ENCODE measurements at places on chromosomes 2 and 18.

GRCh38 chr2:23554054-23554697 lies 169.2 kb downstream of the KLHL29 start:
- DNase-seq: no peak

DNA sequence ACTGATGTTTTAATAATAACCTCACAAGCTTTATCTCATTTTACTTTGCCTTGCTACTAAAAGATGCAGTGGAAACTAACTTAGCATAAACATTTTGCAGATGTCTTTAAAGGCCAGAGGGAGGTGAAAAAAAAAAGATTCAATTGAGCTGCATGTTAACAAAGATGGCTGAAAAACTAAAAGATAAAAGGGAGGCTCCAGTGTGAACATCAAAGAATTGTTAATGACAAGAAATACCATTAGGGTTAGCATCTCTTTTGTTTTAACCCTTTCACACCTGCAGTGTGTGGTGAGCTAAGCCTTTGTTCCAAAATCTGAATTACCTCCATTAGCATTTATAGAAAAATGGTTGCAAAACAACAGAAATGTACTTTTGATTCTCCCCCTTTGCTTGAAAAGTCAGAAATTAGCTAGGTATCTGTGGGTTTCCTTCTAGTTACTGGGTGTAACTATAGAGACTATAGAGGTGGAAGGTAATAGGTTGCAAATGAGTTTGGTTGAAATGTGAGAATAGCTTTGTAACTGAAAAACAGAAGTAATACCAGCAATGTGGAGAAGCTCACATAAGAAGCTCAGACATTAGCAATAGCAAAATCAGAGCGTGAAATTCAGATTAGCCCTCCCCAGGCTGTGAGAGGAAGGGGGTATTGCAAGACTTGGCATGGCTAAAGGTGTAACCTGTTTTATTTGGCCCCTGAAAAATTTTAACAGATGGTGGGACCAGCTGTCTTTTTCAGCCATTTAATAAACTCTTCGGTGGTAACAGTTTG lies 34.8 kb upstream of the SP5 start:
- no peak for DNase-seq

- DNase-seq: no peak
Observed at GRCh38 chr2:18903750-18904149, 314.4 kb upstream of the NT5C1B start.

- no peak for DNase-seq
Observed at GRCh38 chr2:65390134-65390533, 42.3 kb downstream of the SPRED2 start.

DNA sequence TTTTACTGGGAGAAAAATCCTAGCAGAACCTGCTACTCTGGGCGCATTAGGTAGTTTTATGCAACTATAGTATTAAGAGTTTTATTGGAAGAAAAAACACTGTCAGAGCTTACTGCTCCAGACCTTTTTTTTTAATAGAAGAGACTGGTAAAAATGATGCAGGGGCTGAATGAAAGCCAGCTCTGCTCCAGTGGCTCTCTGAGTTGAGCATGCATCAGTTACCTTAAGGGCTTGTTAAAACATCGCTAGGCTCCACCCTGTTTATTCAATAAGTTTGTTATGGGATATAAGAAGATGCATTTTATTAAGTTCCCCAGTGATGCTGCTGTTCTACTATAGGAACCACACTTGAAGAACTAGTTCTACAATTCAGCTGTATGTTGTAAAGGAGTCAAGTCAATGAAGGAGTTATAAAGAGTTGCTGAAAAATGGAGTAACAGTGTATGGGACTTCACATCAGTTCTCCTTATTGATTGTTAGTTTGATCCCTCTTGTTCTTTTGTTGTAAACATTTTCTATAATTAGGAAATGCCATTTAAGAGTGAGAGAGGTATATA lies 13.2 kb downstream of the SNRPG start:
- no peak for DNase-seq

- no peak for DNase-seq
Observed at GRCh38 chr2:105449076-105449475, 50.2 kb upstream of the FHL2 start.

DNA sequence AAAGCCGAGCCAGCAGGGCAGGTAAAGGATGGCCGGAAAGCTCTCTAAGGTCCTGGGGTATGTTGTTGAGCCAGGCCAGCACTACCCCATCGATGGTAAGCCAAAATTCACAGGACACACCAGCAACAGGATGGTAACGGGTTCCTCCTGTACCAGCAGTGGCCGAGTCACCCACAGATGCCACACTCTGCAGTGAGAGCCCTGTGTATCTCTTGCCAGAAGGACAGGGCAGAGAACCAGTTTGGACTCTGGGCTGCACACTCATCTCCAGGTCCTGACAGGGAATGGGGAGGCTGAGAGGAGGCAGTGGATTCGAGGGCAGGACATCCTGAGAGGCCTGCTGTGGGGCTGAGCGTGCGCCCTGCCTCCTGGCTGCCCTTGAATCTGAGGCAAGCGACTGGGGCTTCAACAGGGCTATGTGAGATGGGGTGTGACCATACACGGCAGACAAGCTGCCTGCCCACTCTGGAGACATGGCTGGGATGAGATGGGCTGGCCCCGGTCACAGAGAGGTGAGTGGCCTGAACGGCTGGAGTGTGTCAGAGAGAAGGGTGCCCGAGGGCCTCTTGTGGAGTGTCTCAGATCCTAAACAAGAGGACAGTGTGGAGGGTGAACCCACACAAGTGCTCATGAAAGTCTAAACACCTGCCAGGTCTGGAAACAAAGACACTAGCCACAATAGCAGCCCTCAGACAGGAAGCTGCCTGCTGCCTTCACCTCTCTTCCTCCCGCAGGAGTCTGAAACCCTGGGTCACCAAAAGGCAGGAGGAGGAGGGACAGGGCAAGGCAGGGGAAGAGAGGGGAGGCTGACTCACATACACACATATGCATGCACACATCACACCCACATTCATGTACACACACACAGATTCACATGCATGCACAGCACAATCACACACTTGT lies 182.3 kb downstream of the LOXHD1 start:
- DNase-seq: no peak

DNA sequence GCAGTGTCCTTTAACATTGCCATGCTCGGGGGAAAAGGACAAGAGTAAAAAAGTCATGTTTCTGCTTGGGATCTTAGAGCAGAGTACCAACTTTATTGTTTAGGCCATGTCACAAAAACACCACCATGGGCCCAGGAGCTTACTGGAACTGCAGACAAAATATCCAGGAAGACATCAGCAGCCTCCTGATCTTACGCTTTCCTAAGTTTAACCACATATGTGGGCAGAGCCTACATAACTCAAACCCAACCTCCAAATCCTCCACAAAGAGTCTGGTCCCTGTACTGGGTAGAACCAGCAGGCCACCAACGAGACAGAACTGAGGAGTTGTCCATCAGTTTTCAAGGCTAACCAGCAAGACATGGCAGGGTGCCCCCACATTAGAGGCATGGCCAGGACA lies 10.3 kb downstream of the GALNT14 start:
- no peak for DNase-seq

GRCh38 chr18:22912835-22913234 lies 20.3 kb upstream of the RBBP8 start:
- DNase-seq: peak; percentile 69

- DNase-seq: no peak
Observed at GRCh38 chr2:219560037-219560892, 11.1 kb downstream of the OBSL1 start.

DNA sequence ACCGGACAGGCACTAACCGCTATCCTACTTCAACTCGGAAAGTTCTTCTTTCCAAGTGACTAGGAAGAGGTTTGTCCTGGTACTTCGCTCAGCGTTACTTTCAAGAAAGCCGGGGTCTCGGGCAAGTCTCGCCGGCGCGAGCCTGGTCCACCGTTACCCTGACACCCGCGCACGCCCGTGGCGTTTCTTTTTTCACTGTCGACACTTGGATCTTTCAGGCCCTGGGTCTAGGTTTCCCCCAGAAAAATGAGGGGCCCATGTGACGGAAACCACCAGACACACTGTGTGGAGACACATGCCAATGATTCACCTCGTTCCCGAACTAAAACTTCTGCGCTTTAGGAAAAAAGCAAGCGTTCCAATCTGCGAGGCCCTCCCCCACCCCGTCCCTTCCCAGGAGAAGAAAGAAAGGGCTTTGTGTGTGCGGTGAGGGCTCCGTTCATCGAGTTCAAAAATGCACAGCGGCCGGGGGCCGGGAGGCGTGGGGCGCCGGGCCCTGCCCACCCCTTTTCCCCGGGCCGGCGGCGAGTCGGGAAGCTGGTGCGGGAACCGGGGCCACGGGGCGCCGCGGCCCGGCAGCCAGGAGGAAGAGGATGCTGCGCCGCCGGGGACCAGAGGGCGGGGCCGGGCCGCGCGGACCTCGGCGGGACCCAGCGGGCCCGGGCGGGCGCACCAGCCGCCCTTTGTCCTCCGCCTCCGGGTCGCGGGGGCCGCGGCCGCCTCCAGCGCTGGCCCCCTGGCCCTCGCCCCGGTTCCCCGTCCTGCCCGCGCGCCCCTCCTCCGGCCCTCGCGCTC lies 2.6 kb downstream of the ZNF521 start:
- peak; percentile 45 for DNase-seq

DNA sequence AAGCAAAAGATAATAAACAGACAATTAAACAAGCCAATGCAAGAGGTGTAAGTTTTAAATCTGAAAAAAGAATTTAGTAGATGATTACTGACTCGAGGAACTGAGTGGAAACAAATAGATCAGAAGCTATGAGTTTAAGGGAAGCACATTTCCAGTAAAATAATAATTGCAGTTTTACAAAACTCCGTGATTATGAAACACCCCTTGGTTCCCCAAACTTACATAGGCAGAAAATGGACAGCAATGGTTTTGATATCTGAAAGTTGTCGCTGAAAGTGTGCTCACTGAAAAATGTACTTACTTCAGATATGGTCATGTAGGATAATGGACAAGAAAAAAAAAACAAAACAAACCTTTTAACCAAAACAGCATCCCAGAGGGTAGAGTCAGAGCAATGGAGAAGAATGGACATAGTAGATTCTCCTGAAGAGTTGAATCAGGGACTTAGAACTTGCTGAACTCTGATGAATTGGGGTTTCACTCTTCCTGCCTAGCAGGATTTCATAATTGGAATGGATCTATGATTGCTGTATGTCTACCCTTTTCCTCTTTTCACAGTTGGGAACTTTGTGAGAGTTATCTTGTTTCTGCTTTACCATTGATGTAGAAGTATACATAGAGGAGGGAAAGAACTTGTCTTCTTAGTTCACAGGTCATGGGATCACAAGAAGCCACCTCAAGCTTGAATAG lies 305.6 kb upstream of the ZEB2 start:
- DNase-seq: no peak

- DNase-seq: peak; percentile 10
Observed at GRCh38 chr2:37421686-37422085, 77.3 kb downstream of the QPCT start.

GRCh38 chr2:176158186-176158591 lies 1.1 kb downstream of the HOXD3 start:
- DNase-seq: no peak

- DNase-seq: no peak
Observed at GRCh38 chr2:67709835-67710234, 312.7 kb downstream of the ETAA1 start.

DNA sequence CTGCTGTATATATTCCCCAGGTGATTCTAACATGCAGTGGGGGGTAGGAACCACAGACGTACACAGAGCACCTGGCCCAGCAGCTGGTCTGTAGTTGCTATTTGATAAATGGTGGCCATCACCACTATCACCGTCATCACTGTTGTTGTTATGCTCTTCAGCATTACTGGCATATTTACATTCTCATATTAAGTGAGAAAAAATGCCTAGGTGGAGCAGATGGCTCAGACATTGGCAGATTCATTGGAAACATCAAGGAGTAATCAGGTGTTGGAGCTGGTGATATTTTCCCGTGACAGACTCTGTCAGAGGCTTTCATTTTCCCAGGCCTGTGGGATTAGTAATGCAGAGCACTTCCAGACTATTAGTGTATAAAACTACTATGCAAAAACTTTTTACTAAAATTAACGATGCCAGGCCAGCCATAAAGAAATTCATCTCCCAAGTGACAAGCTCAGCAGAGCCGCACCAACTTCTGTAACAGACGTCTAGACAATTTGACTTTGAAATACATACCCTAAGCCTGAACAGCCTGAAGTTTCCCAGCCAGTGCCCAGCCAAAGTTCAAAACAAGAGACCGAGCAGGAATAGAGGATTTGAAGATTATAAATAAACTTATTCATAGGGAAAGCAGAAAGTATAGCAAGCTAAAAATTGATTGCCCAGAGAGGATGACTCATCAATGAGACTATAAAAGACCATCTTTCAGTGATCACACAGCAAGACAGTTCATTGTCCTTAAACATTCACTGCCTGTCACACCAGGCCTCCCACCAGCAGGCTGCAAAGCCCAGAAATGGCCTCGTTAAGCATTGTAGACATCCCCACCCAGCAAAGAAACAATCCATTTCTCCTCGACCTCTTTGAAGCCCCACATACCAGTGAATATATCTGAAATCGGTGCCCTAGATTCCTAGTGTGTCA lies 247.4 kb upstream of the CHAC2 start:
- no peak for DNase-seq

DNA sequence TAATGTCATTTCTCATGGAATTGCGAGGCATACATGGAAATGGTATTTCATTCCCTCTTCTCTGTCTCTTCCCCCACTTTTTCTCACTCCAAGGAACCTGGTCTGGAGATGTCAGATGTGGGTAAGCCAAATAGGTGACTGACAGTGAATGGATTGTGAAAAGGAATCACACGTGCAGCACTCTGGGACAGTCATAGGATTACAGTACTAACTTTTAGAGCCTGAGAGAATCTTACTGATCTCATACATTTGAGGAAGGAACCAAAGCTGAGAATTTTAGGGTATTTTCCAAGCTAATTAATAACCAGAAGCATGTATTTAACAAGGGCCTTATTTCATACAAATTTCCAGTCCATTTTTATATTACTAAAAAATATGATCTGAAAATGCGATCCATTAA lies 58.1 kb upstream of the ERBB4 start:
- DNase-seq: no peak

DNA sequence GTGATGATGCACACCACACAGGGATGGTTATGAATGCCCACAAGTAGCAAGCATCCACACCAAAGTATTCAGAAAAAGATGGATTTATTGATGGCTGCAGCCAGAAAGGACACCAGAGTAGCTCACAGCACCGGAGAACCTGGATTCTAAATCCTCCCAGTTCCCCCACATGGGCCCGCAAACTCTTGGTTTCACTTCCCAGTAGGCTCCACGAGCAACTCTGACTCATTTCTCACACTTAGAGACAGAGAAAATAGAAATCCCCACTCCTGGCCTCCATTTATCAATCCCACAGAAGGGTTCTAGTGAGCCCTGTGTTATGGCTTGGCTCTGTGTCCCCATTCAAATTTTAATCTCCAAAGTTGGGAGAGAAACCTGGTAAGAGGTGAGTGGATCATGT lies 426.7 kb upstream of the MYT1L start:
- DNase-seq: no peak

- no peak for DNase-seq
Observed at GRCh38 chr2:188473306-188473705, 181.6 kb downstream of the GULP1 start.

- peak; percentile 69 for DNase-seq
Observed at GRCh38 chr2:99421469-99421868, 68.3 kb downstream of the REV1 start.

- DNase-seq: no peak
Observed at GRCh38 chr2:12623051-12623450, 93.7 kb upstream of the TRIB2 start.

- DNase-seq: no peak
Observed at GRCh38 chr2:15152382-15152781, 408.8 kb downstream of the NBAS start.

GRCh38 chr18:67261931-67262552 lies 254.5 kb downstream of the DSEL start:
- no peak for DNase-seq

GRCh38 chr18:43422518-43422917 lies 145.2 kb upstream of the SYT4 start:
- no peak for DNase-seq
